Activated CD4-positive, alpha-beta T cell treated with anti-CD3 and anti-CD28 coated beads for 4 hours (primary cell): ENCODE measurements at places on chromosomes 7 and 10.

DNA sequence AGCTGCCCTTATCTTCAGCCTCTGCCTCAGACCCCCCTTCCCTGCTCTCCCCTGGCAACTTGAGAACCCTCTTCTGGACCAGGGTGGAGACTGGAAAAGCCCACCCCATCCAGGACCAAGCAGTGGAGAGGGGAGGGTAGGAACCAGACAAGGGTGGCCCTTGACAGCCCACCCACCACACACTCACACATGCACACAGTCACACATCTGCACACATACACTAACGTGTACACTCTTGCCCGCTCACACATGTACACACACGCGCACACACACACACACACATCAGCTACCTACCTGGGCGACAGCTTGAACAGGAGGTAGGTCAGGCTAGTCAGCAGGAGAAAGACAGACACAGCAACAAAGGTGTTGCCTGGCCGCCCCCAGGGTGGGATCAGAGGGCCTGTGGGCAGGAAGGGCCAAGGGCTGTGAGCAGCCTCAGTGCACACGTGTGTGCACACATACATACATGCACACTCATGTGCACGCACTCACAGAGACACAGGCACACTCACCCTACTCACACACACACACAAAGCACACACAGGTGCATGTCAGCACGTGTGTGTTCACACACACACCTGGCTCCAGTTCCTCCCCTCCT is 34.9 kb upstream of the TUBB8 start:
- DNase-seq, result no peak

- no peak for DNase-seq
These were observed 10.2 kb downstream of the MXI1 start for GRCh38 chr10:110217662-110218008.

- DNase-seq, result no peak
These were observed 213.0 kb upstream of the PLXNA4 start for GRCh38 chr7:132789281-132789680.

- no peak for DNase-seq
These were observed 46.5 kb upstream of the IL6 start for GRCh38 chr7:22680482-22680911.

DNA sequence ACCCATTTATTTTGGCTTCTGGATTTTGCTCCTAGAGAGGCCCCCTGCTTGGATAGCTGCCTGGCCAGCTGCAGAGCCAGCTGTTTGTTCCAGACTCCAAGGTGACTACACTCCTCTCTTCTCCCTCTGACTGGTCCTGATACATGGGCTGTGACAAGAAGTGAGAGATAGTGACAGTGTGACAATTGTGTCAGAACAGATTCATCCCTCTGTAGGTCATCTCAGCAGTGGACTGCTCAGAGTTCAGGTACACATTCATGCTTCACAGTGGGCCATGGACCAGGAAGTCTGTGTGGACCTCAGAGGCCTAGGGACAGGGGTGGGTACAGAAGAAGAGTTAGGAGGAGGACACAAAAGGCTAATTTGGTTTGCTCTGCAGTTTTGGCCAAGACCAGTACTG is 188.2 kb upstream of the MKLN1 start:
- no peak for DNase-seq

GRCh38 chr10:80390740-80391139 is 17.6 kb upstream of the PRXL2A start:
- no peak for DNase-seq

DNA sequence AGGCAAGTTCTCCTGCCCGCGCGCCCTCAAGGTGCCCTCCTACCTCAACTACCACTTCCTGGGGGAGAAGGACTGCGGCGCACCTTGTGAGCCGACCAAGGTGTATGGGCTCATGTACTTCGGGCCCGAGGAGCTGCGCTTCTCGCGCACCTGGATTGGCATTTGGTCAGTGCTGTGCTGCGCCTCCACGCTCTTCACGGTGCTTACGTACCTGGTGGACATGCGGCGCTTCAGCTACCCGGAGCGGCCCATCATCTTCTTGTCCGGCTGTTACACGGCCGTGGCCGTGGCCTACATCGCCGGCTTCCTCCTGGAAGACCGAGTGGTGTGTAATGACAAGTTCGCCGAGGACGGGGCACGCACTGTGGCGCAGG is 1.4 kb downstream of the FZD1 start:
- DNase-seq, result no peak

DNA sequence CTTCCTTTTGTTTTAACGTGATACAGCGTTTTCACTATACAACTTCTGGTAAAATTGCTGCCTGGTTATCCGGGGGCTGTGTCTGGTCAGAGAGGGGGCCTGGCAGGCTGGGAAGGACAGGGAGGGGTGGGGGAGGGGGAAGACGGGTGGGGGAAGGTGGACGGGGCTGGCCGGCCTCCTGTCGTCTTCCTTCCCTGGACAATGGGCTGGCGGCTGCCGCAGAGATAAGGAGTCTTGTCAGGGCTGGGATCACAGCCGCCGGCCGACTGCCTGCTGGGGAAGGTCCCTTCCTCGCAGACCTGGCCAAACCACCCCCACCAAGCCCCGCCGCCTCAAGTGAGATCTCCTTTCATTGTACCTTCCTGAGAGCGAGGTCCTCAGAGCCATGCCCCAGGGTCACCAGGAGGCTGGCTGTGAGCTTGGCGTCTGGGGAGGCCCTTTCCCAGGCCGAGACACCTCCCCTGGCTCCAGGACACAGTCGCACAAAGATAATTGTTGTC is 151.2 kb upstream of the TNRC18 start:
- DNase-seq, result no peak

DNA sequence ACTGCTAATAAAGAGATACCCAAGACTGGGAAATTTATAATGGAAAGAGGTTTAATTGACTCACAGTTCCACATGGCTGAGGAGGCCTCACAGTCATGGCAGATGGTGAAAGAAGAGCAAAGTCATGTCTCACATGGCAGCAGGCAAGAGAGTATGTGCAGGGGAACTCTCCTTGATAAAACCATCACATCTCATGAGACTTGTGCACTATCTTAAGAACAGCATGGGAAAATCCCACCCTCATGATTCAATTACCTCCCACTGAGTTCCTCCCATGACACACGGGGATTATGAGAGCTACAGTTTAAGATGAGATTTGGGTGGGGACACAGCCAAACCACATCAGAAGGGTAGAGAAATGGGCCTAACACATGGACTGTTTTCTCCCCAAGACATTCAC is 156.3 kb downstream of the CCDC71L start:
- DNase-seq, result peak; percentile 1

GRCh38 chr10:118820326-118821116 is 65.8 kb upstream of the CACUL1 start:
- no peak for DNase-seq

GRCh38 chr10:25631471-25631870 is 302.6 kb upstream of the MYO3A start:
- DNase-seq, result no peak

GRCh38 chr7:132708470-132708869 is 132.2 kb upstream of the PLXNA4 start:
- no peak for DNase-seq

- no peak for DNase-seq
These were observed 1.7 kb downstream of the LRRC4 start for GRCh38 chr7:128029405-128029995.

DNA sequence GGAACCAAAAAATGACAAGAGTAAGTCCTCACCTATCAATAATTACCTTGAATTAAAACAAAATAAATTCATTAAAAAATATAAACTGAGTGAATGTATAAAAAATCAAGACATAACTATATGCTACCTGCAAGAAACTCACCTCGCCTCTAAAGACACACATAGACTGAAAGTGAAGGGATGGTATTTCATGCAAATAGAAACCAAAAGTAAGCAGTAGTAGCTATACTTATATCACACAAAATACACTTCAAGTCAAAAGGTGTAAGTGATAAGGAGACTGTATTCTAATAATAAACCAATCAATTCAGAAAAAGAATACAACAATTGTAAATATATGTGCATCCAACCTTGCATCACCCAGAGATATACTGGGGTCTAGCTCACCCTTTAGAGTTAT is 332.6 kb downstream of the SH2D4B start:
- no peak for DNase-seq

DNA sequence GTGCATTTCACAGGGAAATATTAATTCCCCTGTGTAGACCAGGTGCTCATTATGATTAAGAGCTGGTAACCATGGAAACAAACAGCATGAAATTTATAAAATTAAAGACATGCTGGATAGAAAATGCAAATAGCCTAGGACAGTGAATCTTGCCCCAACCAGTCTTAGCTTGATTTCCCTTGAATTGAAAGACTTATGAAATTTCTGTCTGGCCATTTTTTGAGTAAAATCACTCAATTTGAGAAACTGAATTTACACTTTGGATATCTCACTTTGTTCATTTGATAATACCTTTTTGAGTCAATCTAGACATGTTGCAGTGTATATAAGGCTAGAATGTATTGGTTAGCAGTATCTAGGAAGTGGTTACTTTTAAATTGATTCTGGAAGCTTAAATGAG is 4.4 kb upstream of the SMIM30 start:
- no peak for DNase-seq

DNA sequence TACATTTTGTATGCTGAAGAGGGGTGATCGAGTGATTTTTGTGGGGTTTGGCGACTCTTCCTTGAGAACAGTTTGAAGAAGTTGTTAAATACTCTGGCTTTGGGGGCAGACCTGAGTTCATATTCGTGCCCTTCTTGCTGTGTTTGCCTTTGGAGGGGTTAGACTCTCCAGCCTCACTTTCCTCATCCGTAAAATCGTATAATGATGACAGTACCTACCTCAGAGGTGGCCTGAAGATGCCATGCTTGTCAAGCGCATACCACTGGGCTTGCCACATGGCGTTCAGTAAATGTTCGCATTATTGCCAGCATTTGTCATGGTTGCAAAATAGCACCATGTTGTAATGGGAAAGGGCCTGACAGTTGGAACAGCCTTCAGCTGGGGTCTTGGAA is 1.3 kb downstream of the STK17A start:
- DNase-seq, result peak; percentile 28

- DNase-seq, result no peak
These were observed 49.7 kb downstream of the MICALL2 start for GRCh38 chr7:1409555-1409954.

DNA sequence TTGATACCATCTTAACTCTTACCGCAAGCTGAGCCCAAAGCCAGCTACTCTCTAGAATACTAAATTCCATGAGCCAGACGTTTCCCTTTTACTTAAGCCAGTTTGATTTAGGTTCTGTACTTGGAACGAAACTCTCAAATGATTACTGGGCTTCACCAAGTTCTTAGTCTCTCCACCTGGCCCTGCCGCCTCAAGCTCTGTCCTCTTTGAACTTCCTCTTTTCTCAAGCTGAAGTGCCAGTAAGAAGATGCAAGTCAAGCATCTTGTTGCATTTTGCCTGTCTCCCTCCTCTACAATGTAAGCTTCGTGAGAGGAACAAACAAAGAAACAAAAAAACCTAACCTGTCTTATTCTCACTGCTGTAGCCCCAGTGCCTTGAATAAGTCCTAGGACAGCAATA is 358.2 kb upstream of the NPVF start:
- DNase-seq, result no peak

DNA sequence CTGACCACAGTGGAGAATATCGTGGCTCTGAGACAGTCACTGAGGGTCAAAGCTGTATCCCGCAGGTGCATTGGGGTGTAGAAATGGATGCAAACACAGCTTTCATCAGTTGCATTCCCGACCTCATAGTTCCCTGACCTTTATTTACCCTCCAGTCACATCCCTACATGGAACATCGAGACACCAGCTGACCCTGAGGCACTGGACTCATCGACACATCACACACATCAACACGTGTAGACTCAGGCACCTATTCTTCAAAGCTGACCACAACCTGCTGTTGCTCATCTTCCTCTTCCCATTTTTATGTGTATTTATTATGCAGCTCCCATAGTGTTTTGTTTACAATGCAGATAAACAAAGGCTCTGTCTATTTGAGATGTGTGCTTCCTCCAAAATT is 396.9 kb upstream of the NRP1 start:
- no peak for DNase-seq

- no peak for DNase-seq
These were observed 16.0 kb downstream of the KAT6B start for GRCh38 chr10:74842301-74842954.

DNA sequence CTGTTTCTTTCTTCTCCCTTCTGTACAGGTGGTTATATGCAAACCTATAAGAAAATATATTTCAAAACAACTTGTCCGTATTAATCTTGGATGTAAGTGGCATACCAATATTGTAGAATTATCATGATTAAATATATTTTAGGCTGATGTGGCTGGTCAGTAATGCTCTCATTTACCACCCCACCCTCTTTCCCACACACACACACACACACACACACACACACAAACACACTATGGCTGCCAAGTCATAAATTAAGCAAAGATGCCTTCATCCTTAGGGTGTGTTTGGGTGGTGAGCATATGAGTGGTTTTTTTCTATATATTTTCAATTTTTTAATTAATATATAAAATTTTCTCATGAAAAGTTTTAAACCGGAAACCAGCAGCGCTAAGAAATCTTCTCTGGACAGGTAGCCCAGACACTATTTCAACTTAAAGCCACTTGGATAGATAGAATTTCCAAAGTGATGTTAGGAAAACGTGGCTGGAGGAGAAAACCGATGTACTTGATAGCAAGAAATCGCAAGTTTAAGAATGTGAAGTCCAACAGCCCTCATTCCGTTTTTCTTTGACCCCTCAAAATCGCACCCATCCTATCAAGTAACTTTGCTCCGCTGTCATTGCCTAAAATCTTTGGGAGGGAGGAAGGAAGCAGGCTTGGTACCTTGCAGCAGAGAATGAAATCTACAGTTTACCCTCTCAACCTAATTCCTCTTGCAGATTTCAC is 171.7 kb downstream of the FAM107B start:
- no peak for DNase-seq

DNA sequence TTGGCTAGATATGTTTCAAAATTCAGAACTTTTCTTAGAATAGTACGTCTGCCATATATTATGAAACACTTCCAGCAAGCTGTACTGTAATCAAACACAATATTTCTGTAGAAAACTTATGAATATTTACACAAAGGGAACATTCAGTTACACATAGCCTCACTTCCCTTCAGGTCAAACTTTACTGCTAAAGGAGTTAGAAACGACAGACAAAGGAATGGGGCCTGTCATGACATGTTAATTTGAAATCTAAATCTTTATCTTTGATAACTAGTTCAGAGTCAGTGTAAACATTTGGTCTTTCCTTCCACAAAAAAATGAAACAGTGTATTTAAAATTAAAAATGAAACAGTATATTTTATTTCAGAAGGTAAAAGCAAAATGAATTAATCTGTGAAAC is 1.0 kb upstream of the CROT start:
- no peak for DNase-seq

GRCh38 chr7:78178319-78178718 is 379.7 kb downstream of the PHTF2 start:
- DNase-seq, result no peak

DNA sequence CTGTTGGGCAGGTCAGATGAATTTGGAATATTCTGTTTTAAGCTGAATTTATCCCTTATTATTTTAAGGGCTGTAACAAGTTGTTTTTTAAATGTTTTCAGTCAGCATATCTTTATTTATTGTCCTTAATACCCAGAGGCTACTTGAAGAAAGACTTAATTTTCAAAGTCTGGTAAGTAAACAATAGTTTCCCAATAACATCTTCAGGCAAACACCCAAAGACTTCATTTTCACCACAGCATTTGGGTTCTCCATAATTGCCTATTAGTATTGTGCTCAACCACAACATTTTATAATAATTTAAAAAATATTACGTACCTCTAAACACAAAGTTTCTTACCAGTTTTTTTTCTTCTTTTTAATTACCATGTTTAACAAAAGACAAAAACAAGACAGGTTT is 60.0 kb upstream of the MKLN1 start:
- DNase-seq, result no peak
